ENCODE measurements at places on chromosomes 4 and X.

DNA sequence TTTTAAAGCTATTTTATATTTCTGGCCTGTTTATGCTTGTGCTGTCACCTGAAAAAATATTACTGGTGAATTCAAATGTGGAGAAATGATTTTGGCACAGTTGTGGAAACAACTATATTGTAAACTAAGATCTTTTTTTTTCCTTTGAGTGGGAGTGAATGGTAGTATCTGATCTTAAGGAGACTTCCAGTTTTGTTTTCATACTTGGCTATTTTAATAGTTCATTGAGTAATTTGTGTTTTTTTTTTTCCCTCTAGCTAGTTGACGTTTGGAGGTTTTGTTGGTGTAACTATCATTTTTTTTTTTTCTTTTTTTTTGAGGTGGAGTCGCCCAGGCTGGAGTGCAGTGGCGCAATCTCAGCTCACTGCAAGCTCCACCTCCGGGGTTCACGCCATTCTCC is 10.5 kb downstream of the STAG2 start:
- DNase-seq: no peak

GRCh38 chrX:49040376-49040955 is 2.7 kb downstream of the TFE3 start:
- no peak for DNase-seq

GRCh38 chr4:168183717-168184571 is 91.6 kb downstream of the ANXA10 start:
- peak; percentile 30 for DNase-seq

GRCh38 chr4:52863324-52863723 is 1.2 kb downstream of the RASL11B start:
- DNase-seq: no peak

DNA sequence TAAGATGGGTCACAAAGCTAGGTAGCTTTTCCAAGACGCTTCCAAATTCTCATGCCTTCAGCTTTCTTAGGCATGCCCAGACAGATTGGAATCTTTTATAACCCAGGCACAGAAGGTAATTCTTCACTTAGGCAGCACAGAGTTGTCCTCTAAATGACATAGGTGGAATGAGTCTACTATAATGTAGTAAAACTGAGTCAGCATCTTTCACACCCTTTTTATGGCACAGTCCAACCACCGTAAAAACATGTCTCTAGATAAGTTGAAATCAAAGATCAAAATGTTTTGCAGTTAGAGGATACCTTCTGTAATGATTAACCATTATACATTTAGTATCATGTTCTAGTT is 128.4 kb upstream of the FAT1 start:
- DNase-seq: no peak

DNA sequence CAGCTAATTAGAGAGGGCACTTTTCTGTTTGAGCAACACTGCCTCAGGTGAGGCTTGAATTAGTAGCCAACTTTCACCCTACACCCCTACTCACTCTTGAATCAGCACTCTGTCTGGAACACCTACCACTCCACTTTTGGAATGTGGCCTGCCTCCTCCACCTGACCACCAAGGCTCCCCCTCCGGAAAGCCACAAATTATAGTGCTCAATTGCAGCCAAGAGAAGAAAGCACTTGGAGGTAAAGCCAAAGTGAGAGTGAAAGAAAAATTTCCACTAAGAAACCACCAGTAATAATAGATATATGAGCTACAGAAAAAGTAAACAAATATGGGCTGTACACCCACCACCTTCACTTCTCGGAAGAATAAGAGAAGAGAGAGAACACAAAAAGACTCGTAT is 41.1 kb downstream of the PPP3CA start:
- DNase-seq: no peak

GRCh38 chrX:44060221-44060620 is 87.0 kb upstream of the NDP start:
- no peak for DNase-seq

DNA sequence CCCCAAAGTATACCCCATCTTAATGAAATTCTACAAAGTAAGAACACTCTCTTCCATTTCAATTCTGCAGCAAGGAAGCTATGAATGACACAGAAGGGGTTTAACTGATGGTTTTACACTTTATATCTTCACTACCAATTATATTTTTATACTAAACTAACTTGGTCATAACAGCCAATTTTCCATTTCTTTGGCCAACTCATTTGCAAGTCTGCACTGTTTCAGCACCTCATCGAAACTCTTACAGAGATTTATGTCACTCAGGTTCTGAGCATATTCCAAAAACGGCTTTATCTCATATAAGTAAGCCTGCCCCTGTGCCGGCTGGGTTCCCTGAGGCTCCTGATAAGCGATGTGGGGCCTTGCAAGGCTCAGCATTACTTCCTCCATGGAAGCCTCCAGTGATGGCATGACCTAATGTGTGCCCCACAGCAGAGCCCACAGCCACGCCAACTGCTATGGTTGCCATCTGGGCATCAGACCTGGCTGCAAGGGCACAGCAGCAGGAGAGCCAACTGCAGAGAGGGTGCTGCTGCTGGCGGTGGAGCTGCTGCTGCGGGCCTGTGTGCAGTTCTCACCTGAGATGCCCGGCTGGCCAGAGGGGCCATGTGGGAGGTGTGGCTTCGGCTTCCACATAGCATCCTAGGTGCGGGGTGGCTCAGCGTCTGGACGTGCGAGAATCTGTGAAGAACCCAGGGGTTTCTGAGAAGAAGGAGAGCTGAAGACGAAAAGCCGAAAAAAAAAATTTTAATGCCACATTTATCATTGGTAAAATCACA is 13.4 kb upstream of the IBSP start:
- no peak for DNase-seq

DNA sequence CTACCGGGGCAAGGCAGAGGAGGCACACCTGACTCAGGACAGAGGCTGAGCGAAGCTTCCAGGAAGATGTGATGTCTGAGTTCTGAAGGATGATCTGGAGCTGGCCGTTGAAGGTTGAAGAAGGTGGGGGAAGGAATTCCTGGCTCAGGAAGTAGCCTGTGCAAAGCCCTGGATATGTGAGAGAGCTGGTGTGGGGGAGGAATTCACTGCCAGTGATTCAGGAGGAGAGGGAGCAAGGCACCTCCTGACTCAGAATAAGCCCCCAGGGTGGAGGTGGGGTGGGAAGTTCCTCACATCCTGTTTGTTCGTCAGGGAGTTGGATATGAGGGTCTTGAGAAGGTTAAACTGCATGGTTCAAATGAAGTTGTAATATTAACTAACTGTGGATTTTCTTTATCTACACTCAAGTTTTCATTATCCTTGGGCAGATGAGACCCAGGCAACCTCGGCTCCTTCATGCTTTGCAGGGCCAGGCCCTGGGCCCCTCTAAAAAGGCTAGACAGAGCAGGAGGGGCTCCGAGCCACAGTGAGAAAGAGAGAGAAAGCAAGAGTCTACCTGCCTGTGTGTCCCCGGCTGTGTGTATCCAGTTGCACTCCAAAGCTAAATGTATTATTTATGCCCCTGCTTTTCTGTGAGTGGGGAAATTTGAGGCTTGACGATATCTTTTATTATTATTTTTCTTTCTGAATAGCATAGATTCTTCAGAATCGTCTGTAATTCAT is 7.1 kb downstream of the NHSL2 start:
- DNase-seq: no peak

DNA sequence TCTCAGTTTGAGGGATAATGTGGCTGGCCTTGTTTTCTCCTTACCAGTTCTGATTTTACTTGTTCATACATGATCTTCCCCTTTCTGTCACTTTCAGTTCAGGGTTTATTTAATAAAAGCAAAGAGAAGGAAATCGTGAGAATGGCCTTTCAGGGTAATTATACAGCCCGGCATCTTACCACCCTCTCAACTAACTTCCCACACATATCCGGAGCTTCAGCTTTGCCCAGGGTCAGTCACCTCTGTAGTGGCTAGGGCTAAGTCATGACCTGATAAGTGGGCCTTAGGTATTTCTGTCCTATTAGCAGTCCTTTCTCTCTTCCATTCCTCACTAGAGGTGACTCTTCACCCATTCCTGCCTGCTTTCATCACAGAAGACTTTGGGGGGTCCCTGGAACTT is 15.8 kb downstream of the TRPC5 start:
- DNase-seq: no peak

GRCh38 chr4:54661169-54661568 is 3.4 kb downstream of the KIT start:
- no peak for DNase-seq

- no peak for DNase-seq
Observed at GRCh38 chrX:15366506-15367352, 17.5 kb downstream of the VEGFD start.

- no peak for DNase-seq
Observed at GRCh38 chr4:84740057-84740456, 157.1 kb downstream of the CDS1 start.

DNA sequence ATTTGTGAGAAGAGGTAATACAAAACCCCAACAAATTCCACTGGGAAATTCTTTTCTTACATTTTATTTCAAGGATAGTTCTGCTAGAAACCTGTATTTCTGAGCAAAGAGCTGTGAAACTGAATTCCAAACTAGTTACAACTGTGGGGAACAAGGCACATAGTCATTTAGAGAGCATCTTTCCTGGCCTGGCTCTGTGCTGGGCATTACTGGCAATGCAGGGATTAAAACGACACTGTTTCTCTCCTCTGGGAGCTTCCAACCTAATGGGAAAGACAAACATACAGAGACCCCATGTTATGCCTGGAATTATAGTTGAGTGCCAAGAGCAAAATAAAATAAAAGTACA is 36.5 kb downstream of the SUPT20HL1 start:
- no peak for DNase-seq

GRCh38 chr4:95409127-95409526 is 139.6 kb downstream of the UNC5C start:
- DNase-seq: no peak

DNA sequence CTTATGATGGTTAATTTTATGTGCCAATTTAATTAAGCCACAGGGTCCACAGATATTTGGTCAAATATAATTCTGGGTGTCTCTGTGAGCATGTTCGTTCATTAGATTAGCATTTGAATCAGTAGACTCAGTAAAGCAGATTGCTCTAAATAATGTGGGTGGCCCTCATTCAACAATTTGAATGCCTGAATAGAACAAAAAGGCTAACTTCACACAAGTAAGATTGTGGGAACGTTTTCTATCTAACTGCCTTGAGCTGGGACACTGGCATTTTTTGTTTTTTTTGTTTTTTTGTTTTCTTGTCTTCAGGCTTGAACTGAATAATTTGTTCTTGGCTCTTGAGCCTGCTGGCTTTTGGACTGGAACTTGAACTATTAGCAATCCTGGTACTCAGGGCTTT is 292.4 kb upstream of the SPANXN4 start:
- DNase-seq: peak; percentile 7

DNA sequence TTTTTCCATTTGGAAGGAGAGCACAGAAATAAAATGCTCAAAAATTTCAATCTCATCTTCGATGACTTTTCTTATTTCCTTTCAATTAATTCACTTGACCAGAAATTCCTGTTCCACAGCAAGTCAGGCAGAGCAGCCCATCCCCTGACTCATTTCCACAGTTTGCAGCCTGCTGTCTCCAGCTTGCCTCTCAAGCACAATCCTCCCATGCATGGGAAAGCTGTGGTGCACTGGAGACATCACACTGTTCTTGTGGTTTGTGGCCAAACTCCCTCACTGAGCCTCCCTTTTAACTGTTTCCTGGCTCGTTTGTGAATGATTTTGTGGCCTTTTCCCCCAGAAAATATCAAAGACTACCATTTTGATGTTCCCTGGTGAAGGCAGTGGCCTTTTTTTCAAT is 114.0 kb upstream of the ENPEP start:
- peak; percentile 15 for DNase-seq

- DNase-seq: no peak
Observed at GRCh38 chrX:139823806-139824205, 109.0 kb downstream of the ATP11C start.

- peak; percentile 25 for DNase-seq
Observed at GRCh38 chrX:15749642-15750610, 11.9 kb downstream of the CA5B start.

GRCh38 chr4:84237008-84237407 is 262.1 kb downstream of the NKX6-1 start:
- DNase-seq: no peak

DNA sequence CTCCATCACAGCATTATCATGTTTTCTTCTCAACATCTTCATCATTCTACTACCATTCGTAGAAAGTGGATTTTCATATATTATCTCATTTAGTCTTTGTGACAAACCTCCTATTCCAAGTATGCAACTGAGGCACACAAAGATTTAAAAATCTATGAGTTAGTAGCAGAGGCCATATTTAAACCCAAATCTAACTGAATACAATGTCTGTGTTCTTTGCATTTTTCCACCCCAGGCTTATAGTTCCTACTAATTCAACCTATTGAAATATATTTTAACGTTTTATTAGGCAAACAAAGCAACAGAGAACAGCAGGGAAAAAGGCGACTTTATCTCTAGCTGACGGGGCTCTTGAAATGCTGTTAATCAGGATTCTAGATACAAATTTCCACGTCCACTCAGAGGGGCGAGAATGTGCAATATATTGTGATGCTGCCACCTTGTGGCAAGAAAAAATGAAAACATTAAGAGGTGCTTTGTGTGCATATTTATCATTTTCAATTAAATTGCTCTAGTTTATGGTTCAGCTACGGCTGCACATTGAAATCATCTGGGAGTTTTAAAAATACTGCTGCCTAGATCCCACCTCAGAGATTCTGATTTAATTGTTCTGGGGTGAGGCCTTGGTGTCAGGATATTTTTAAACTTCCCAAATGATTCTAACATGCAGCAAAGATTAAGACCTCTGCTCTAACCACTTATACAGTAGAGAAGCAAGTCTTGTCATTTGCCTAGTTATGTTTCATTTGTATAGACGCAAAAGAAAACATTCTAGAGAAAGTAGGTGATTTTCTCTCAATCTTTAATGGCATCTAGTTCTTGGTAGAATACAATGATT is 315.9 kb downstream of the MAPK10 start:
- peak; percentile 70 for DNase-seq

- no peak for DNase-seq
Observed at GRCh38 chr4:24655971-24656370, 71.6 kb upstream of the DHX15 start.

GRCh38 chr4:106264331-106264728 is 51.7 kb downstream of the TBCK start:
- no peak for DNase-seq

DNA sequence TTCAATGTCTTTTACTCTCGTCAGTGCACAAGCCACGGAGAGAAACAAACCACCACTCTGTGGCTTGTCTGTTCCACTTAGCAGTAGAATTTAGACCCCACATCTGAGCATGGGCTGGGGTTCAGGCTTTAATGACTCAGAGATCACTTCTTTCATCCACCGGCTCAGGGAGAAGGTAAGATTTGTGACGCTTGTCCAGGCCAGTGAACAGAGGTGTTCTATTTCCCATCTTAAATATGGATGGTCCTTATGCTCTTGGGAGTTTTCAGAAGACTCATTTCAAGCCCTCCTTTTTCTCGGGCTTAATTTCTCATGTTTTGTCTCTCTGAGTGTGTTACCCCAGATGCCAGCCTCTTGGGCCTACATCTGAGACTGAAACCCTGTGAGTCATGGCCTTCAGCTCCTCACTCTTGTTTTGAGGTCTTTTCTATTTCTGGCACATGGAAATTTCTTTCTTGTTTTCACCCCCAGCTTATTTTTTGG is 127.4 kb upstream of the SFRP2 start:
- no peak for DNase-seq

DNA sequence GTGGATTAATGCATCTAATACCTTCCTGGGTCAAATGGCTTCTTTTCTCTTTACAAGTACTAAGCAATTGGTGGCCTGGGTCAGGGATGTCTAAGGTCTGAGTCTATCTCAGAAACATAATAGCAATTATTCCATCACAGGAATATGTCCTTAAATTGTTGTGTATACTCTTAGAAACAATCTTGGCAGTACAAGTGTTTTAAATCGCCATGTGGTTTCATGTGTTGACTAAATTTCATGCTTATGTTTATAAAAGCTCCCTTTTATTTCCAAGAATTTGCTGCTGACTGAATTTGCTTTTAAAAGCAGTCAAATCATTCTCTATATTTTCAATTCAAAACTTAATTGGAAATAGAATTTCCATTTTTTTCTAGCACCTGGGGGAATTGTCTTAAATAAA is 125.3 kb upstream of the PACRGL start:
- no peak for DNase-seq
